ENCODE measurements at places on chromosomes 16 and 17. TPM values are rescaled to one million over a fixed set of nuclear protein-coding genes. Genes with fewer than 3 reads are reported as not detected.

The ZNF19 gene
- 2.8 TPM for total RNA-seq

The KCNG4 gene
- not detected for total RNA-seq

The FOXN1 gene
- total RNA-seq: not detected

The SLC13A2 gene
- total RNA-seq: not detected

The SEPTIN1 gene
- 343 TPM for total RNA-seq

The TRIM25 gene
- total RNA-seq: 180 TPM

The GRAP gene
- total RNA-seq: 16.1 TPM

The PTX4 gene
- total RNA-seq: not detected

The PLA2G10 gene
- total RNA-seq: not detected

DNA sequence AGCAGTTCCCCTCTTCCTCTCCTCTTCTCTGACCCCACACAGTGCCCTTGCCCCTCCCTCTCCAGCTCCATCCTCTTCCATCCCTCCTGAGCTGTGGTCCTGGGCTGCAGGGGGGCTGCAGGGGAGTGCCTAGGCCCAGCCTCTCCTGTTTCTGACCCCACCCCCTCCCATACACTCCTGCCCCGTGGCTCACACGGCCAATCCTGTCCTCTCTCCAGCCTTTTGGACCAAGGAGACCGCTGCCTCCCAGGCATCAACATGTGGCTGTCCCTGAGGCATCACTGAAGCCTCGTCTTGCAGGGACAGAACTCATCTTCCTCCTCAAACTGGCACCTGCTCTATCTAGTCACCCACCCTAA is 6.7 kb downstream of the CLUH start:
- H3K27ac ChIP-seq: no peak overlapping the region
- no peaks in the 10 kb centered on the region for H3K27me3 ChIP-seq
- peaks cover 18% of the 10 kb centered on the region for H3K4me1 ChIP-seq
- peaks cover 12% of the 10 kb centered on the region for H3K36me3 ChIP-seq
- no peak overlapping the region for H3K4me3 ChIP-seq

DNA sequence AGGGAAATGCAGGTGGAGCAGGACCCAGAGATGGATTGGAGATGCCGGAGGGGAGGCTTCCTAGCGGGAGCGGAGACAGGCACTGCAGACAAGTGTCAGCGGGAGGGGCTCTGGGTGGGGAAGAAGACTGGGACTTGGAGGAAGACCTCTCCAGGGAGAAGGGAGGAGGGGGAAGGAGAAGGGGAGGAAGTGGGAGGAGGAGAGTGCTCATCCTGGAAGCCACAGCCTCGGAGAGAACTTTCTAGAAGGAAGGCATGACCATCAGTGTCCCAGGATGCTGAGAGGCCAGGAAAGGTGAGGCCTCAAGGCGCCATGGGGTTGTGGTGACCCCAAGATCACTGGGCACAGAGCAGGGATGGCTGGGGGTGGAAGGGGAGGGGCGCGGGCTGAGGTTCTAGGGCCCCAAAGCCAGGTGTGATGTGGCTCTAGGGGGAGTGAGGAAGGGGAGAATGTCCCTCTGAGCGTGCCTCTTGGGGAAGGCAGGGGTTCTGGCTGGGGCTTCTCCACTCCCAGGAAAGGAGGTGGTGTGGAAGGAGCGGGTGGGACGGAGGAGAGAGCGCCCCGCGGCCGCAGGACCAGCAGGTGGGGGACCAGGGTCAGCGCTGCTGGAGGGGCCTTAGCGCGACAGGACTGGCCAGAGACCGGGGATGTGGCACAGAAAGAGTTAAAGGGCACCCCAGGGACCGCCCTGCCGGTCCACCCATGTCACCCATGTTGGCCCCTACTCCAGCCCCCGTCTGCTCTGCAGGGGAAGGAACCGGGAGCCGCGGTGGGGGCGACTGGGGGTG is 900 bp upstream of the GCGR start:
- H3K36me3 ChIP-seq: no peaks in the 10 kb centered on the region
- H3K27me3 ChIP-seq: peaks cover 34% of the 10 kb centered on the region
- no peaks in the 10 kb centered on the region for H3K4me1 ChIP-seq
- no peak overlapping the region for H3K27ac ChIP-seq

GRCh38 chr17:14559264-14560119 is 258.6 kb downstream of the HS3ST3B1 start:
- no peak overlapping the region for H3K27ac ChIP-seq
- H3K27me3 ChIP-seq: no peaks in the 10 kb centered on the region
- no peak overlapping the region for H3K4me3 ChIP-seq
- DNase-seq: no peak

DNA sequence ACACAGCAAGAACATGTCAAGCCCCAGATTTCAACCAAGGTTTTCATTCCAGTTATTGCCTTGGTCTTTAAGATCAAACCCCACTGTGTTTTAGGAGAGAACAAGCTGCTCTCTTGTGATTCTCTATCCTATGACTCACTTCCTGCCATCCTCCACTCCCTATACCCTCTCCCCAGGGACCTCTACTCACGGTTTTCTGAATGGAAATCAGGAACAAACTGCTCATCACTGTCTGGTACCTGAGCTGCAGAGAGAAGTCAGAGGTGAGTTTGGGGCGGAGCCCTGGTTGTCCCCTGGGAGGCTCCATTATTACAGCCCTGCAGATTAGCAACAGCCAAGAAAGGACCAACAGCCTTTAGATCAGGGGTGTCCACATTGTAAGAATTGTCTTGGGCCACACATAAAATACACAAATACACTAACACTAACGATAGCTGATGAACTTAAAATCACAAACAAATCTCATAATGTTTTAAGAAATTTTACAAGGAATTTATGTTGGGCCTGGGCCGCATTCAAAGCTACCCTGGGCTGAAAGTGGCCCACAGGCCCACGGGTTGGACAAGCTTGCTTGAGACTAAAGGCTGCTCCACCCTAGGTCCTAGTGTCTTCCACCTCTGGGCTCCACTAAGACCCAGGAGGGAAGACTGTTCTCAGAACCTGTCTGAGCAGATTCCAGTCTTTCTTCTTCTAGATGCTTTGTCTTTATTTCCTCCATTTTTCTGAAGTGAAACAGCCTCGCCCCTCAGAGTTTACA is 9.7 kb downstream of the ETV4 start:
- H3K27me3 ChIP-seq: no peaks in the 10 kb centered on the region
- no peak overlapping the region for H3K27ac ChIP-seq
- H3K4me3 ChIP-seq: no peak overlapping the region
- H3K36me3 ChIP-seq: no peaks in the 10 kb centered on the region

DNA sequence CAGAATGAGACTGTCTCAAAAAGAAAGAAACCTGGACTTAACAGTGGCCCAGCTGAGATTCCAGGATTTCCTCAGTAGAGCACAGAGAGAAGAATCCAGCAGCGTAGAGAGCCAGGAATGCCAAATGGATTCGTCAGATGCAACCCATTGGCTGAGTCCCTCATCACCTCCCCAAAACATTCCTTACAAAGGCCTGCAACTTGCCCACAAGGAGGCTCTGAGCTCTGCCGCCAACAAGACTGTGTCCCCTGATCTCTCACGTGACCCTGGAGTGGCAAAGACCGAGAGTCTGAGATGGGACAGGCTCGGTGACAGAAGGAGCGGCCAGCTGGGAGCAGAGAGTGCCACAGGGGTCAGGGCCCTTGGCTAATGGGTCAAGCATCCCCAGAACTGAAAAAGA is 6.9 kb upstream of the CHMP6 start:
- no peak overlapping the region for H3K4me3 ChIP-seq
- DNase-seq: no peak
- H3K27ac ChIP-seq: no peak overlapping the region
- H3K36me3 ChIP-seq: no peaks in the 10 kb centered on the region
- H3K27me3 ChIP-seq: peaks cover 15% of the 10 kb centered on the region

DNA sequence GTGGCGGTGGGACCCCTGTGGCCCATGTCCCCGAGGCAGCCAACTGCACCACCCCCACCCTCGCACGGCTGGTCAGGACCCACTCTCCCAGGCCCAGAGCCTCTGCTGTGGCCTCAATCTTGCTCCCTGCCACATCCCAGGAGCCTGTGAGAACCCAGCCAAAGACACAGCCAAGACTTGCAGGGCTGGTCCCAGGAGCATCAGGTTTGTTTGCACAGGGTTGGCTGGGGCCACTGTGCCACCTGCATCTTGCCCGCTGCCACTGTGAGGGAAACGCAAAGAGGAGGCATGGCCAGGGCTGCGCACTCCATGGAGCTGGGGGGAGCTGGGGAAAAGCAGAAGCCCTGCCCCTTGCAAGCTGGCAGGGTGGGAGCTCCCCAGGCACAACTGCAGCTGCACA is 92.5 kb downstream of the SSH2 start:
- H3K4me3 ChIP-seq: no peak overlapping the region
- no peaks in the 10 kb centered on the region for H3K36me3 ChIP-seq
- H3K27me3 ChIP-seq: no peaks in the 10 kb centered on the region
- no peak for DNase-seq
- H3K4me1 ChIP-seq: no peaks in the 10 kb centered on the region

DNA sequence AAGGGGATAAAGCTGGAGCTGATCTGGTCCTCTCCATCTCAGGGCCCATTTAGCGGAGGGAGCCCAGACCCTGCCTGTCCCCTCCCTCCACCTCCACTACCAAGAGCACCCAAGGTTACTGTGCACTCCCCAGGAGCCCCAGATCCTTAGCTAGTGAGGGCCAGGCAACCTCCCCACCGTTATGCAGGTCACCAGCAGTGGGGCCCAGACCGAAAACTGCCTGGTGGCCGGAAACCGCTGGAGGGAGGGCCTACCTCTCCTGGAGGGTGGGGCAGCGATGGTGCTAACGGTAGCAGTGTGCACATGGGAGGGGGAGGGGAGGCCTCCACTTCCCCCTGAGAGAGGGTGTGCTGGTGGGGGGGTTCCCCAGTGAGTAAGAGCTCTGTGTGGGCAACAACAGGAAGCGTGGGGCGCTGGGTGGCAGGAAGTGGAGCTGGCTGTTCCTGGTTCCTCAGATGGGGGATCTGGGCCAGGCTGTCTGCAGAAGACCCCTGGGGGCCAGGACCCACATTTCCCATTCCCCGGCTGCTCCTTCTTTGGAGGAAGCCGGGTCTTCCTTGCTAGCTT is 4.4 kb downstream of the FMNL1 start:
- peaks cover 59% of the 10 kb centered on the region for H3K4me1 ChIP-seq
- H3K4me3 ChIP-seq: peak overlapping the region; percentile 100
- peak; percentile 98 for DNase-seq
- H3K27ac ChIP-seq: peak overlapping the region; percentile 99
- H3K36me3 ChIP-seq: peaks cover 67% of the 10 kb centered on the region
- H3K27me3 ChIP-seq: no peaks in the 10 kb centered on the region

DNA sequence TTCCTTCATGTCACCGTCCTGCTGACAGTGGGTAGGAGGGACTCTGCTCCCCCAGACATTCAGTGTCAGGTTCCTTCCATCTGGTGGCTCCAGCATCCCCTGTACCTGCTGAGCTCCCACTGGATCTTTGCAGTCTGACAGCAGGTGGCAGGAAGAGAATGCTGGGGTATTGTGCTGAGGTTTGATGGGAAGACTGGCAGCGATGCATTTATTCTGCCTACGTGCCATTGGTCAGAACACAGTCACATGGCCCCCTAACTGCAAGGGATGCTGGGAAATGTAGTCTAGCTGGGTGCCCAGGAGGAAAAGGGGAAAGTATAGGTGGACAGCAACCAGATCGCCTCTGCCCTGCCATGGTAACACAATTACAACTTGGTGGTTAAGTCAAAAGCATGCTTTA is 44.4 kb downstream of the IRX3 start:
- H3K27me3 ChIP-seq: peaks cover 2% of the 10 kb centered on the region
- DNase-seq: no peak

GRCh38 chr16:13896543-13897182 is 23.3 kb upstream of the ERCC4 start:
- H3K27me3 ChIP-seq: peaks cover 3% of the 10 kb centered on the region
- DNase-seq: no peak
- no peak overlapping the region for H3K27ac ChIP-seq
- no peaks in the 10 kb centered on the region for H3K4me1 ChIP-seq
- H3K4me3 ChIP-seq: no peak overlapping the region

GRCh38 chr17:61230972-61231820 is 168.4 kb upstream of the TBX2 start:
- H3K27ac ChIP-seq: no peak overlapping the region
- DNase-seq: no peak
- no peak overlapping the region for H3K4me3 ChIP-seq
- no peaks in the 10 kb centered on the region for H3K27me3 ChIP-seq
- H3K4me1 ChIP-seq: peaks cover 13% of the 10 kb centered on the region

DNA sequence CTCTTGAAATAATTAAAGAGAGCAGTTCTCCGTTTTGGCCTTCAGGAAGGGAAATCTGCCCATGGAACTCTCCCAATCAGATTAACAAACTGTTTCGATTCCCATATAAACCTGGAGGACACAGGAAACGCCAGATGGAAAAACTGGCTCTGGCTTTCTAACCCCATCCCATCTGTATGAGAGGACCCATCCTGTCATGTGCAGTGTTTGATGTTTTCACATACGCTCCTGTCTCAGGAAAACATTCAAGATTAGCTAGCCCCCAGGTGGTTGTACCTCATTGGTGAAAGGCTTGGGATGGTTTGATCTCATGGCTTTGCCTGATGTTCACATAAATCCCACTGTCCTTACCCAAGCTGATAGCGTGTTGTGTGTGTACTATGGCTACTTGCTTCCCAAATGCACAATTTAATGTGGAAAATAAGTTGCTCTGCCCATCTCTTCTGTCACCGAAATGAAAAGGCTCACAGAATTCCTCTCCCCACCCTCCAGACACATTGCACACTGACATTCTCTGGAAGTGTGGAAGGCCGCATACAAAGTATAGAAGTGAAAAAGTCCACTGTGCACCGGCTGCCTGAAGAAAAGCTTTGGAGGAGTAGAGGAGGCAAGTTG is 18.2 kb upstream of the ERN1 start:
- peaks cover 27% of the 10 kb centered on the region for H3K36me3 ChIP-seq
- DNase-seq: no peak
- peak overlapping the region; percentile 17 for H3K27ac ChIP-seq
- H3K4me1 ChIP-seq: peaks cover 25% of the 10 kb centered on the region
- no peaks in the 10 kb centered on the region for H3K27me3 ChIP-seq
- no peak overlapping the region for H3K4me3 ChIP-seq
